H1 (cell line): ENCODE measurements at places on chromosomes 12 and 14. TPM values are rescaled to one million over a fixed set of nuclear protein-coding genes. Genes with fewer than 3 reads are reported as not detected.

- no peak for DNase-seq
- no peak overlapping the region for H3K27ac ChIP-seq
- no peaks in the 10 kb centered on the region for H3K4me1 ChIP-seq
These were observed 82.9 kb downstream of the NOC4L start for GRCh38 chr12:132227118-132227517.

- no peaks in the 10 kb centered on the region for H3K27me3 ChIP-seq
- DNase-seq: no peak
- no peak overlapping the region for H3K27ac ChIP-seq
These were observed 15.2 kb downstream of the SLC7A8 start for GRCh38 chr14:23168246-23168645.

DNA sequence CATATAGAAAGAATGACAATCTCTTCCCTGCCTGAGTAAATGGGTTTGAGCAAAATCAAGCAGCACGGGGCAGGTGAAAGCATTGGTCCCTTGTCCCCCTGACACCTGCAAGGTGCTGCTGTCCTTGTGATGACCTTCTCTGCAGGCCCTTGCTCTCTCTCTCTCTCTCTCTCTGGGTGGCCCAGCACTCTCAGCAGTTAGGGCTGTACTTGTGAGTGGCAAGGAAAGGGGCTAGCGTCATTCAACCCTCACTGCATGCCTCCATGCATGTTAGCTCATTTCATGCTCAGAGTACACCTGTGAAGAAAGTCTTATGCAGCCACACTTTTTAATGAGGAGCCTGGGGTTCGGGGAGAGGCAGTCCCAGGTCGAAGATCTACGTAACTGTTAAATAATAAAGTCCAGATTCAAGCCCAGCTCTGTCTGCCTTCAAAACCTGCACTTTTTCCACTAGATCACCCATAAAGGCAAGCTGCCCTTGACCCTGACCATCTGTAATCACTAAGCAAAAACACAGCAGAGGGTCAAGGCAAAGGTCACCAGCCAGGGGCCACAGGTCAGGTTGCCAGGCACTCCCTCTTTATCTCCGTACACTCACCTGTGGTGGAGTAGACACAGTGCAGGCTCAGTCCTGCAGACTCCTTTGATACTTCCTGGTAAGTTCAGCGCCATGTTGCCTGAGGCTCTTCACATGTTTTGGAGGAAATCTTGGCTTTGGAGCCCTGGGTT, 44.9 kb upstream of the CLMN start:
- peaks cover 28% of the 10 kb centered on the region for H3K4me1 ChIP-seq
- no peaks in the 10 kb centered on the region; the same call in 1 of the 2 replicates for H3K27me3 ChIP-seq
- no peak overlapping the region for H3K27ac ChIP-seq
- DNase-seq: peak; percentile 28
- no peaks in the 10 kb centered on the region for H3K36me3 ChIP-seq
- H3K4me3 ChIP-seq: no peak overlapping the region

- peaks cover 14% of the 10 kb centered on the region for H3K36me3 ChIP-seq
- H3K4me3 ChIP-seq: no peak overlapping the region
- H3K4me1 ChIP-seq: no peaks in the 10 kb centered on the region
- no peak overlapping the region for H3K27ac ChIP-seq
- no peaks in the 10 kb centered on the region for H3K27me3 ChIP-seq
- no peak for DNase-seq
These were observed 69.0 kb upstream of the GPHB5 start for GRCh38 chr14:63387711-63388110.

DNA sequence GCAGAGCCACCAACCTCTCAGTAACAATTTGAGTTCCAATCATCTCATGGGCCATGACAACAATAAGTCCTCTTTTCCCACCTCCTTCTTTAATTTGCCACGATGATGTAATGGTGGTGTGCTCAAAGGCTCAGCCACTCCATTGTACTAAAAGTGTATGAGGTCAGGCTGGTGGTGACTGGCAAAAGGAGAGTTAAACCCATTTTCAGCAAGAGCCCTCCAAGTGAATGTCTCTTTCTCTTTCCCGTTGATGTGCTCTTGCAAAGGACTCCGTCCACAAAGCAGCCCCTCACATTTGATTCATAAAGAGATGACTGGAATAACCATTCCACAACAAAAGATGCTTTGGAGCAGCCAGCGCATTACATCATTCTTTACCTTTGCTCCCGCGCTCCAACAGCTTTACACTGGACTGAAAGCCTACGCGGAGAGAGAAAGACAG, 41.6 kb downstream of the DUSP16 start:
- H3K36me3 ChIP-seq: peaks cover 2% of the 10 kb centered on the region; the same call in 1 of the 2 replicates
- peaks cover 10% of the 10 kb centered on the region; the same call in 1 of the 2 replicates for H3K4me1 ChIP-seq
- H3K27ac ChIP-seq: no peak overlapping the region
- no peaks in the 10 kb centered on the region for H3K27me3 ChIP-seq
- H3K4me3 ChIP-seq: no peak overlapping the region

DNA sequence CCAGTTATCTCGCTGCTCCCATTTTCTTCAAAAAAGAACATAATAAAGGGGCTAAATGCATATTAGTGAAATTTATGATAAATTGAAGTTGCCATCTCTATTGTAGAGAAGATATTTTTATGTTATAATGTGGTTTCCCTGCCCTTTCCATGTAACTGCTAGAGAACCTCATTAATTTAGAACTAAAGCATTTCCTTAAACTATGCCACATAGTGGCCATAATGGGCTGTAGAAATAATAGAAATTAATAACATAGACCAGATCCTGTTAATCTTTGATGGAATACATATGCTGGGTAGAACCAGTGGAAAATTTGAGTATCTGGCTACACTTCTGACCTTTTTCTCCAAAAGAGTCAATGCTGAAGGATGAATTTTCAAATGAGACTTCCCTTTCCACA, 376.7 kb downstream of the PDZRN4 start:
- DNase-seq: no peak
- no peaks in the 10 kb centered on the region for H3K36me3 ChIP-seq
- no peaks in the 10 kb centered on the region for H3K27me3 ChIP-seq
- no peak overlapping the region for H3K4me3 ChIP-seq
- H3K4me1 ChIP-seq: no peaks in the 10 kb centered on the region
- H3K27ac ChIP-seq: no peak overlapping the region

- no peaks in the 10 kb centered on the region for H3K36me3 ChIP-seq
- no peak overlapping the region for H3K4me3 ChIP-seq
- peaks cover 6% of the 10 kb centered on the region; the same call in 1 of the 2 replicates for H3K27me3 ChIP-seq
These were observed 10.7 kb downstream of the VDR start for GRCh38 chr12:47894068-47894467.

GRCh38 chr12:16482726-16483125, 123.2 kb downstream of the LMO3 start:
- H3K4me3 ChIP-seq: no peak overlapping the region
- H3K4me1 ChIP-seq: no peaks in the 10 kb centered on the region
- DNase-seq: no peak
- H3K27ac ChIP-seq: no peak overlapping the region

DNA sequence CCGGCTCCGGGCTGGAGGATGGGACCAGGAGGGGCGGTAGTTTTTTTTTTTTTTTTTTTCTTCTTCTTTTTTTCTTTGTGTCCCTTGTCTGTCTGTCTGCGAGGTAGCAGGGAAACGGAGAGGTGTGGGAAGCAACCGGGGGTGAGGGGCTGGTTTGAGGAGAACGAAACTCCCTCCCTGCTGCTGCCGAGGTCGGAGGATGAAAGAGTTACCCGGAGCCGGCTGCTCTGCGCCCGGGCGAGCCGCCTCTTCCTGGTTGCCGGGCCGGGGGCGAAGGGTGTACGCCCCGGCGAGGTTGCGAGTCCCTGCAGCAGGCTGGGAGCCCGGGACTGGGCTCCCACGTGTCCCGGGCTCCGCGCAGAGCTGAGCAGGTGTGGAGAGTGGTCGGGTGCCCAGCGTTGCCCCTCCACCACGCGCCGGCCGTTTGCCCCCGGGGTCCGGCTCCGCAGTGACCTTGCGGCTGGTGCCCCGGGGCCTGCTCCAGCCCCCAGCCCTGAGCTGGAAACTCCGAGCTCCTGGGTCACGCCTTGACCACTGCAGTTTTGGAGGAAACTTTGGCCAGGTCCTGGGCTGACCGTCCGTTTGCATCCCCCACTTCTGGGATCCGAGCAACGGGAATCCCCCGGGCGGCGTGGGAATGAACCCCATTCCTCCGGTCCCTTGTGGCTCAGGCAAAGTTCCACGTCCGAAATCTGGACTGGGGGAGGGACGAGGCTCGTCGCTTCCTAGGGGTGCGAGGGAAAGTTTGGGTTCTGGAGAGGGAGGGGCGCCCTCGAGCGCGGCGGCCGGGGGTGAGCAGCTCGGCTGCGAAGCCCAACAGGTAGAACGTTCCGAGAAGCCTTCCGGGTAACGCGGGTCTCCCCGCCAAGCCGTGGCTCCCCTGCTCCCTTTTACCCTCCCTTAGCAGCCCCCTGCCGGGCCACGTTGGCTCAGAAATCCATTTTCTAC, 1.3 kb downstream of the CHST11 start:
- DNase-seq: peak; percentile 66
- peak overlapping the region; percentile 78 for H3K4me3 ChIP-seq
- H3K27ac ChIP-seq: no peak overlapping the region

AICDA gene
- total RNA-seq: not detected in 2 replicates

NPAS3 gene
- total RNA-seq: 0.60 and 0.63 TPM in 2 replicates

MIPOL1 gene
- 18.6 and 23.9 TPM in 2 replicates for total RNA-seq

KRT4 gene
- total RNA-seq: not detected in 2 replicates

CDK17 gene
- 17.6 and 20.0 TPM in 2 replicates for total RNA-seq

NRIP2 gene
- not detected in 2 replicates for total RNA-seq

FBLN5 gene
- 3.5 and 4.2 TPM in 2 replicates for total RNA-seq

CMA1 gene
- total RNA-seq: not detected in 2 replicates

UBC gene
- total RNA-seq: 559 and 571 TPM in 2 replicates

SLC38A4 gene
- 15.4 and 15.5 TPM in 2 replicates for total RNA-seq
